ENCODE measurements at places on chromosomes 5 and 9.

- no peak for DNase-seq
These were observed 68.6 kb downstream of the LRRC70 start for GRCh38 chr5:62647241-62647640.

GRCh38 chr9:93324191-93324834 is 127.2 kb upstream of the FAM120A start:
- DNase-seq, result no peak

- DNase-seq, result no peak
These were observed 194.1 kb downstream of the RANBP17 start for GRCh38 chr5:171055875-171056454.

DNA sequence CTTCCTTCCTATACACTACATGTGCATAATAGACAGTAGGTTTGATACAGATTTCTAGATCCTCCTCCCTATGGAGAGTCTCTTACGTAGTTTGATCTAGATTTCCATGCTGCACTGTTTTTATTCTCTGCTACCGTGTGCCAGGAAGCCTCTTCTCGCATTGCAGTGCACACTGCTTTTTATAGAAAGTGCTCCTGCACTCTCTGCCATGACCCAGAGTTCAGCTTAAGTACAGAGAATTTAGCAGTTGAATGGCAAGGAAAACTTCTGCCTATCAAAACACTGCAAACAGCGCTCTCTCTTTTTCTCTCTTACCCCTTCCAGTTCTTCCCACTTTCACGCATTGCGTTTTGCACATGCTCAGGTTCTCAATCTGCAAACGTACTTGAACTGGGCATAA is 187.4 kb downstream of the ARHGAP26 start:
- no peak for DNase-seq

GRCh38 chr5:59798862-59799667 is 94.5 kb downstream of the PDE4D start:
- DNase-seq, result no peak

DNA sequence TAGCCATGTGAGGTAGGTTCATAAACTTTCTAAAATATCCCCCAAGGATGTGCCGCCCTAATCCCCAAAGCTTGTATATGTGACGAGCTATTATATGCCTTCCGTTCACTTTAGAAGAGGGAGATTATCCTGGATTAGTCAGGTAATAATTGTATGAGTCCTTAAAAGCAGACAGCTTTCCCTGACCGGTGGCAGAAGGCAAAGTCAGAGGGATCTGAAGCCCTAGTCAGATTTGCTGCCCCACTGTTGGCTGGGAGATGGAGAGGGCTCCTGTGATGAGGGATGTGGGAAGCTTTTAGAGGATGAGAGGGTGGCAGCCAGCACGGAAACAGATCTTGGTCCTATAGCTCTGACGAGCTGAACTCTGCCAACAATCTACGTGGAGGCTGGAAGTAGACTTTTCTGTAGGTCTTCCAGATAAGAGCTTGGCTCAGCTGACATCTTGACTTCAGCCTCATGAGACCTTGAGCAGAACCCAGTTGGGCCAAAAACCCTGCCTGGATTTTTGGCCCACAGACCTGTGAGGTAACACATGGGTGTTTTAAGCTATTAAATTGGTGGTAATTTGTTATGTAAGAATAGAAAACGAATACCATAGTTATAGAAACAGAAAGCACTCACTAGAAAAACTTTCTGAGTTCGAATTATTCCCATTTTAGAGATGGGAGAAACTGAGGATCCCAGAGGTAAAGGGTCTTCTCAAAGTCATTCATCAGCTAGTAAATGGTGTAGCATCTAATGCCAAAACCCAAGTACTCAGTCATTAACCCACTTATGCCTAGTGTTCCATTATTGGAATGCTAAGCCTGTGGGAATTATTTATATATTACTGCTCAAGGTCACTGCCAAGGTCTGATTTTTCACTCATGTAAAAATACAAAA is 48.9 kb downstream of the SH3PXD2B start:
- no peak for DNase-seq

DNA sequence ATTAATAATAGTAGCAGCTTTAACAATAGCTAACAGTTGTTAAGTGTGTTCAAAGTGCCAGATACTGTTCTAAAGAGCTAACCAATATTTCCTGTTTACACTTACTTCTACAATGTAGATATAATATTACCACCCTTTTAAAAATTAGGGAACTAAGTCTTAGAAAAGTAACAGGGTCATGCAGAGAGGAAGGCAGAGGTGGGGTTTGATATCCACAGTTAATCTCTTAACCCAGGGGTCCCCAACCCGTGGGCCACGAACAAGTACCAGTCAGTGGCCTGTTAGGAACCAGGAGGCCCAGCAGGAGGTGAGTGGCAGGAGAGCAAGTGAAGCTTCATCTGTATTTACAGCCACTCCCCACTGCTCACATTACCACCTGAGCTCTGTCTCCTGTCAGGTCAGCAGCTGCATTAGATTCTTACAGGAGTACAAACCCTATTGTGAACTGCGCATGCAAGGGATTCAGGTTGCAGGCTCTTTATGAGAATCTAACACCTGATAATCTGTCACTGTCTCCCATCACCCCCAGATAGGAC is 89.1 kb downstream of the ACTL7B start:
- no peak for DNase-seq

DNA sequence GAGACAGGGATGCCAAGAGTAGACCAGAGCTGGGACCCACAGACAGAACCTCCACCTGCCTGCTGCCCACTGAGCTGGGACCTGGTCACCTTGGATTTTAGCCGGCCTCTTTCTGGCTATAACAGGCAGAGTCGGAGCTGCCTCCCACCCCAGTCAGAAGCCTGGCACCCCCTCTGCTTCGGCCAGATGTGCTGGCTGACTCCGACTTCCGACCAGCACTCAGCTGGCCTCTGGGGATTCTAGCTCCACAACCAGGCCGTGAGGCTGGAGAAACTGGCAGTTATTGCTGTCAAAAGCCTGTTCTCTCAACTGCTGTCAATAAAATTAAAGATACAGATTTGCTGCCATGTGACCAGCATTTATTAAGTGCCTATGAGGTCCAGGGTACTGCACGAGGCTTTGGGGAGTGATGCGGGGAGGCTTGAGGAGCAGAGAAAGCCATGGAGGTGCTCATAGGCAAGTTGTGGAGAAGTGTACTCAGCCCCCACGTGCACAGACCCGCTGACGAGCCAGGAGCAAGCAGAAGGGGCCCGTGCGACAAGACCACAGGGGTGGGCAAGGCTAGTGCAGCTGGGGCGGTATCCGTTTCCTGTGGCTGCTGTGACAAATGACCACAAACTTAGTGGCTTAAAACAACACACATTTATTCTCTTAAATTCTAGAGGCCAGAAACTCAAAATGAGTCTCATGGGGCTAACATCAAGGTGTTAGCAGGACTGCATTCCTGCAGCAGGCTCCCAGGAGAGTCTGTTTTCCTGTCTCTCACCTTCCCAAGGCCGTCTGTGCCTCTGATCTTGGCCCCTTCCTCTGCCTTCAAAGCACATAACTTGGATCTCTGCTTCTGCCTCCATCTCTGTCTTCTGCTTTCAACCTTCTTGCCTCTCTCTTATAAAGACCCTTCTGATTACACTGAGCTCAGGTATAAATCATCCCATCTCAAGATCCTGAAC is 13.1 kb downstream of the GFI1B start:
- DNase-seq, result no peak

- no peak for DNase-seq
These were observed 171.0 kb upstream of the IER5L start for GRCh38 chr9:129348890-129349664.

GRCh38 chr9:71793386-71794105 is 25.2 kb upstream of the CEMIP2 start:
- DNase-seq, result no peak

GRCh38 chr5:138192826-138193225 is 13.9 kb downstream of the KIF20A start:
- no peak for DNase-seq

GRCh38 chr5:99644822-99645221 is 716.0 kb upstream of the CHD1 start:
- DNase-seq, result no peak

DNA sequence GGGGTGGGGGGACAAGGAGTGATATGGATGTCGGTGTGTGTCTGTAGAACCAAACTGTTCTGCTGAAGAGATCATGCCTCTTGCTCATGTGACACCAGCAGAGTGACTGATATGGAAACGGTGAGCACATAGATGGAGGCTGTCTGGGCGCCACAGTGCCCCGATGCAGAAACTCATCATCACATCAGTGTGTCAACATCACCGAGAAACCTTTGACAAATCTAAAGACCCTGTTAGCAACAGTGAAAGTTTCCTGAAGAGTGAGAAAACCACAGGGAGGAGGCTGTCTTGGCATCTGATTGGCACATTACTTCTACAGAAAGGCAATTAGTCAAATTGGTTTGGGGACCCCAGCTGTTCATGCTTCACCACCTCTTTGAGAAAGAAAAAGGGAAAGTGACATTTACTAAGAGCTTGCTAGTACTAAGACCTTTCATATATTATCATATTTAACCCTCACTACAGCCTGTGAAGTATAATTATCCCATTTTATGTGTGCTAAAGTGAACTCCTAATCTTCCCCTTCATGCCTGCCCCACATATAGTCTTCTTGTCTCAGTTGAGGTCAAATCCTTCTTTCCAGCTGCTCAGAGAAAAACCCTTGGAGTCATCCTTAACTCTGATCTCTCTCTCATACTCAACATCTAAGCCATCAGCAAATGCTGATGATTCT is 25.6 kb downstream of the CSF2 start:
- DNase-seq, result peak; percentile 48

- DNase-seq, result no peak
These were observed 937 bp upstream of the HMGCR start for GRCh38 chr5:75335952-75336614.

GRCh38 chr5:54601411-54602230 is 84.1 kb downstream of the SNX18 start:
- no peak for DNase-seq

DNA sequence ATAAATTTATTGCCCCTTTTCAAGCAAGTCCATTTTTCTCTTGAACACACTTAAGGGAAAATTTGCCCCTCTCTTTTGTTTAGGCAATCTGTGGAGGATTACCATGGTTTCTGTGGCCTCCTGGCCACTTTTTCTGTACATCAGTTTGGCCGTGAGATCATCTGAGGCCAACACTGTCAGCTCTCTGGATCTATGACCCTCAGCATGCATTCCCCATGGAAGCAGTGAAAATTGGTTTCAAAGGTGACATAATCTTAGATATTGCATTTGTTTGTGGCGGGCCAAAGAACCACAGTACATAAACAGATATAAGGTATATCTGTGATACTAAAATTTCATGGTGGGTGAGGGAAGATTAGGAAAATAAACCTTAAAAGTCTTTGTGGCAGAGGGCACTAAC is 4.6 kb upstream of the ZNF474 start:
- no peak for DNase-seq

DNA sequence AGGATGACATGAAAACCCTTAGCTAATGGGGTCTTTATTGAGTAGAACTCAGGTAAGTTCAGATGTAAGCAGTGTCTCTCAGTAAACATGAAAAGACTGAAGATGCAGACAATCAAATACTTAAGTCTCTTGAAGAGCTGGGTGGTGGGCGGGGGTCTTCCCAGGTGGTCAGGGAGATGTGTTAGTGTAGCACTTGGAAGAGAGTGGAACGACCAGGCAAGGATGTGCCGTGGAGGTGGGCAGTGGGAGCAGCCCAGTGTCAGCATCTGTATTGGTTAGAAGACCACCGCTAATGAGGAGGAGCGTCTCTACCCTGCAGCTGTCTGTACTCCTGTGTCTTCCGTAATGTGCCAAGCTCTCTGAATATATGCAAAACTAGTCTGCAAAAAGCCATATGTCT is 4.4 kb downstream of the S1PR3 start:
- no peak for DNase-seq

DNA sequence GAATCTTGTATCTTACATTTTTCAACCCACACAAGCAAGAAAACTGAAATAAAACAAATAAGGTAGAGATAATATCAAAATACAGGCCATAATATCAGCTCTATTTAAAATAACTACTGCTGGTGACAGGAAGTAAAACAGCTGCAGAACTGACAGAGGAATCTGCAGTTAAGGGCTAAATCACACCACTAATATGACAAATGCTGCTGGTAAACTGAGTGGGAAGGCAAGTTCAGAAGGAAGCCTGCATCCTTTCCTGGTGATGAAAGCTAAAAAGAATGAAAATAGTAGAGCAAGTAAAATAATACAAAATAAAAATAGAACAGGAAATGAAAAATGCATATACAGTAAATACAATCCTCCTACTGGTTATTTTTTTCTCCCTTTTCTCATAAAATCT is 1293.7 kb upstream of the C9orf72 start:
- no peak for DNase-seq

DNA sequence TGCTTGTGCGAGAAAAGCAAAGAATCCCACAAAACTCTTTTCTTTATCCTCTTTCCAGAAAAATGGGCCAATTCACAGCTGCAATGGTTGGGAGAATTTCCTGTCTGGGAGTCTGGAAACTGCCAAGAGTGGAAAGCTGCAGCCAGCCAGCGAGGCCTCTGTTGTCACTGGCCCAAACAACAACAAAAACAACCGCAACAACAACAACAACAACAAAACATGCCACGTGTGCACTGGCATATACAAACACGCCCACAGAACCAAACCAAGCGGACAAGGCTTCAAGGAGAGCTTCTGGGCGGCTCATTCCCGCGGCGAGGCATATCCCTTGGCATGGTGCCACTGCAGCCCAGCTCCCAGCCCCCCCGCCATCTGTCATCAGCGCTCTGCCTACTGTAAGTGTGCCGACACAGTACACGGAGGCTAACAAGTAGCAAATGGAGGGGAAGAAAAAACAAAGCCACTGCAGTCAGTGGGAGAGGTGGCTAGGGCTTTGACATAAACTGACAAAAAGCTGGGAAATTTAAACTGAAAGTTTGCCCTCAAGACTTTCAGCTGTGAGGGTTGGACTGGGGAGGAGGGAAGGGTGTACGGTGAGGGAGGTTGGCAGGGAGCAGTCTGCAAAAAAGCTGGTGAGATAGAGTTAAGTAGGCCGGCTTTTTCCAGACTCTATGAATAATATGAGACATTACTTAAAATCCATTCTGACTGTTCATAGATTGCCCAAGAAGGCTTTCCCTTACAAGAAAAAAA is 165.0 kb upstream of the ZNF462 start:
- DNase-seq, result no peak

- no peak for DNase-seq
These were observed 1645.2 kb upstream of the CDH6 start for GRCh38 chr5:29548262-29548661.

DNA sequence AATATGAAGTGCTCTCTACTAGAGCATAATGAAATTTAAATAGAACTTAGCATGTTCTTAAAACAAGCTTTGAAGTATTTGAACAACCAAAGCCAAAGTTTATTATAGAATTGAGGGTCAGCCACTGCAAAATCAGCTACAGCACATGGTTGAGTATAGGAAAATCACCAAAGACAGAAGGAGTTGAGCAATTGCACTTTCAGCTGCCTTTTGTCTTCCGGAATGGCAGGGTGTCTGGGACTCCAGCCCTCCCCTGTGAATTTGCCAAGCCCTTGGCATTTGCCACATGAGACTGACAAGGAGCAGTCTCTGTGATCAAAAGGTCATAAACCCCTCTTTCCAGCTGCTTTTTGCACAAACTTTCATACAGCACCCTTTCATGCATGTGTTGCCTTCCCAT is 8.5 kb upstream of the LURAP1L start:
- DNase-seq, result no peak

DNA sequence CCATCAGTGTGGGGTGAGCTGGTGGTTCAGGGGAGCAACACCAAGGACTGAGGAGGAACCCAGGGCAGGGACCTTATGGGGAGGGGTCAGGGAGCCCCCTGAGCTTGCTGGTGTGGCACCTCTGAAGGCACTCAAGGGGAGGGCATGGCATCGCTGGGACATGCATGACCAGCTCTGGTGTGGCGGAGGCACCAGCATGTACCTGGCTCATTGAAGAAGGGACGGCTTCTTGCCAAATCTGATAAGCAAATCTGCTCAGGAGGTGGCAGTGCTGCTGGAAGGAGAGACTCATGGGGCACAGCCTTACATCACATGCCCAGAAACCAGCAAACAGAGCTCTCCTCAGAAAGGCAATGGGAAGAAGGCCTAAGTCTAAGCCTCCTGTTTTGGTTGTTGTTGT is 421.8 kb downstream of the SEMA5A start:
- no peak for DNase-seq

All from CD8-positive, alpha-beta memory T cell (primary cell).